Hematopoietic multipotent progenitor cell (in vitro differentiated cells): ENCODE measurements at places on chromosomes 1 and 21. TPM values are rescaled to one million over a fixed set of nuclear protein-coding genes. Genes with fewer than 3 reads are reported as not detected.

GRCh38 chr21:37385179-37385765, 18.7 kb downstream of the DYRK1A start:
- DNase-seq, result no peak

DNA sequence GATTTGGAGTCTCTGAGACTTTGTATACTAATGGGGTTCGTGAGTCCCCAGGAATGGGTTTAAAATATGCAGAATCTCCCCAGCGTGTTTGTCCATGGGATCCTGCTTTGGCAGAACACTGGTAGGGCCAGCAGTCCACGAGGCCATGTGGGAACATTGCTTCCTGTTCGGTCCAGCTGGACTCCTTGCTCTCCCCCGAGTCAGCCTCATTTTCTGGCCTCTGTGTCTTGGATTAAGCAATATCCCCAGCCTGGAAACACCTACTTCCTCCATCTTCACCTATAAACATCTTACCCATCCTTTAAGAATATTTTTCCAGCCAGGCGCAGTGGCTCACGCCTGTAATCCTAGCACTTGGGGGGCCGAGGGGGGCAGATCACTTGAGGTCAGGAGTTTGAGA, 142.4 kb downstream of the NAV1 start:
- no peak for DNase-seq

- DNase-seq, result no peak
Measured at GRCh38 chr1:199279872-199280645, 641.2 kb downstream of the PTPRC start.

GRCh38 chr1:185670187-185670627, 64.0 kb upstream of the HMCN1 start:
- DNase-seq, result no peak

DNA sequence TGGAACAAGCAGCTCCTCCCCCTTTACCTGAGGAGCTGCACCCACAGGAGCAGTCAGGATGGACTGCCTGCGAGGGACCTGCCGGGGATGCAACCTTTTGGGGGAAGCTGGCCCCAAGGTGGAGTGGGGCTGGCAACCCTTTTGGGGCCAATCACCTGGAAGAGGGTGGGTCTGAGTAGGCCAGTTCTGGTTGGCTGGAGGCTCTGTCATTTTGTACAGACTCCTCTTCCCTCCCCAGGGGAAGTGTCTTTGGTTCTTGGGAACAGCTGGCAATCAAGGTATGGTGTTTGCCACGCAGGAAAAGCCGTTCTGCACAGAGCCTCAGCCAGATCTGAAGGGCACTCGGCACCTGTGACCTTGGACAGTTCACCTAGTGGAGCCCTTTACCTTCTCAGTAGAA, 280 bp upstream of the A3GALT2 start:
- no peak for DNase-seq

GRCh38 chr21:16441789-16442188, 712.0 kb downstream of the USP25 start:
- no peak for DNase-seq

DNA sequence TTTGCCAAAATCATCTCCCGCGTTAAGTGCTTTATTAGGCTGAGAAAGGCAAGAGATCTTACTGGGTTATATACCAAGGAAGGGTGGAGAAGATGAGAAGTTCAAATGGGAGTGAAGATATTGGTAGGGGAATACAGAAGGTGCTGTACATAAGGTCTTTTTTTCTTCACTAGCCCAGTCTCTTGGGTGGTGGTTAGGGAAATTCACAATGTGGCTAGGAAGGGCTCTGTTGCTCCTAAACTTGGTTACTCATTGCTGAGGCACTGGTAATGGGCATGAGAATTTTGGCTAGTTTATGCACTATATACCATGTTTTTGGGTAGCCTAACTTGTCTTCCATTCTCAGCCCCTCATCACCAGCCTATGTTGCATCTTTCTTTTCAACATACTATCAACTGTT, 50.6 kb downstream of the LHX4 start:
- DNase-seq, result no peak

GRCh38 chr21:35511696-35512162, 462.6 kb upstream of the RUNX1 start:
- no peak for DNase-seq

DNA sequence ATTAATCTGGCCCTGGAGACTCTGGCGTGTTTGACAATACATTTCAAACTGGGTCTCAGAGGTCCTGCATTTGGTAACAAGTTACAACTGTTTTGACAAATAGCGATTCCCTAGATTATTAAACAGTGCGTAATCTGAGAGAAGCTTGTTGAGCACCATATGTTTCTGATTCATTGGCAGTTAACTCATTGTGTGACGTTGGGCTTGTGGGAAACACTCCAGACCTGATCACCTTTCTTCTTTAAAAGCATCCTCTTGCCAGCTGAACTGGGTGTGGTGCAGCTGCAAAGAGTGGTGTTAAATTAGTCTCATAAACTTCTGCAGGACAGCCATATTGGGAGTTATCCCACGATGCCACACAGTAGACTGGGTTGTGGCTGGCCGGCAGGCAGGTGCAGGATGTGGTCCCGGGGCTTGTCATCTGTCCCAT, 82.7 kb downstream of the CDC7 start:
- no peak for DNase-seq

GRCh38 chr1:14647777-14648176, 49.3 kb downstream of the KAZN start:
- DNase-seq, result no peak

DNA sequence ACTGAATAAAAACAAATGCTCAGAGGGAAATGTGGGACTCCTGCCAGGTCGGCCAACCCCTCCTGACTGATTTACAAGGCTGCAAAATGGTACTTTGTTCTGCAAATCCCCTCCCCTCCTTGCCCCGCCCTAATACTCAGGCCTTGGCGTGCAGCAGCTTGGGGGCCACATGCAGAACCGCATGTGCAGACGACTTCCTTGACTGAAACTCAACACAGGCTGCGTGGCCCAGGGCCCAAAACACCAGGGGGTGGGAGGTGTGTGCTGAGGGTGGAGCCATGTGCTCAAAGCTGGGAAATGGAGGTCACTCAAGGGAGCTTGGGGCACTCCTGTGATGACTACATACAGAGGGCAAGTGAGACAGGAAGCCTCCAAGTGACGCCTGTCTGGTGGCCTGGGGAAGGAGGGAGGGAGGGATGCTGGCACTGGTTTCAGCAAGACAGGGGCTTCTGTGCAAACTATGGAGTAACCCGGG, 87.2 kb downstream of the MRPL37 start:
- DNase-seq, result no peak

DNA sequence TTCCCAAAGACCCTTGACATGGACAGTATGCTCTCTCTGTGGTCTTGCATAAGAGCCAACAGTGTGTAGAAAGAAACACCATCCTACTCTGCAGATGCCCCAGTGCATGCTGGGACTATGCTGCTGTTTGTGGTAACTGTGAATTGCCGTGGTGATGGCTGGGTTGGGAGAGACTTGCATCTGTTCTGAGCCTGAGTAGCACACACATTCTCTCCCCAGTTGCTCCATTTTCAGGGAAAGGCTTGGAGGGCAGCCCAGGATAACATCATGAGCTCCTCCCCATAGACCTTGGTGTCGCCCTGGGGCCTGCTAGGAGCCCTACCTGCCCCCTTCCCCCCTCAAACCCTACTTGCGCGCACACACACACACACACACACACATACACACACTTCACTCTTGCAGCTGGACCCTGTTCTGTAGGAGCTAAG, 120.9 kb upstream of the IPO9 start:
- DNase-seq, result no peak

- no peak for DNase-seq
Measured at GRCh38 chr1:32062867-32063230, 9.9 kb upstream of the TMEM39B start.

DNA sequence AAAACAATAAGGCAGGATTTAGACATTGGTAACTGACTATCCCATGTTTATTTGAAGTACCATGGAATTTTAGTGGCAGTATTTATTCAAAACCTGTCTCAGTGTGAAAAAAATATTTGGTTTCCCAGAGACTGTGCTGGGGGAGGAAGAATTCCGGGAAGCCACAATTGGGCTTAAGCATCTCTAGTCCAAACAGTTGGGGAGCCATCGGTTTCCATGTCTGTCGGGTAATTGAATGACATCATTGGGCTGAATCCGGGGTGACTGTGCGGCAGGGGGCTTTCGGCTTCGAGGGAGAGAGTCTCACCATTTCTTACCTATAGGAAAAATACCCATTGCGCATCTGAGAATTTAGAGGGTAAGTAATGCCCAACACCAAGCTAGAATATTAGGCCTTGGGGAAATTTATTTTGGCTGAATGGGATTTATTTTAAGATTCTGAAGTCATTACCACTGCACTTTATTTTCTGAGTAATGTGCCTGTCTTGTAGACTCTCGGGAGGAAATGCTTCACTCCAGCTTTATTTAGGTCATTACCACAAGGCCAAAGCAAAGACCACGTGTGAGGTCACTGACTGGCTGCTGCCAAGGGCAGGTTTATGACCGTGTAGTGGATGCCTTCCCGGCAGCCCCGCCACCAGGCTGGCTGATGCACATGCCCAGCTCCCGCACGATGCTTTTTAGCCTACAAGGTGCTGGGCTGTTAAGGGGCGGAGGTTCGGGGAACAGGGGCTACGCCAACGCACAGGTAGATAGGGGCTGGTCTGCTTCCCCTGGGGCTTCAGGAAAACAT, 23.1 kb upstream of the UMODL1 start:
- no peak for DNase-seq

GRCh38 chr1:24501371-24502064, 1.1 kb upstream of the RCAN3 start:
- DNase-seq, result peak; percentile 34

DNA sequence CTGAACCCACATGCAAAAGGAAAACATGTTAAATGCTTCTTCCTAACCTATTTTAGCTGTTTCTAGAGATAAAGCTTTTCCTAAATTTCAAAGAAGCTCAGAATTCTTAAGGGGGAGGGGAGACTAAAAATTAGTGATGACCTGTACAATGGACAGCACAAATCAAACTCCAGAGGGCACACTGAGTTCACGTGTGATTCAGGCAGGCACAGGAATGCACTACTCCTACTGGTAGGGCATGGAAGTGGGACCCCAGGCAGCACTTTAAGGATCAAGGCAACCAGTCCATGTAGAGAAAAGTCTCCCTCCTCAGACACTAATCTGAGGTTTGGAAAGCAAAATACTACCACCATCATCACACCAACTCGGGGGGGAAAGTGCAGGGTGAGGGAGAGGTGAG, 31.3 kb upstream of the CLCA4 start:
- no peak for DNase-seq

DNA sequence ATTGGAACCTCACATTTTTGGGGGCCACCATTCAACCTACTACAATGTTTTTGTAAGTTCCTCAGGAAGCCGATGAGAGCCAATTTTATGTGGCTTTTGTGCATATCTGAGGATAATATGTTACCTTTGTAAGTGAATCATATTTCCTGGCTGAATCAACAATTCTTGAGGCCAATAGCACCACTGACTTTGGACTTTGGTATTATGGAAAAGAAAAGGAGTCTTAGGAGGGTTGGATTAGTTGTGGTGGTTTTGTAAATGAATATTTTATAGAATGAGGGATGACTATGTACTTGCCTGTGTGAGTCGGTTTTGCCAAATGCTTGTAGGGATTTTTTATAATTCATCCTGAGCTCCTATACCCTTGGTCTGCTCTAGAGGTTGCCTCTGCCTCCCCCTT, 181.5 kb upstream of the HMGB4 start:
- no peak for DNase-seq

DNA sequence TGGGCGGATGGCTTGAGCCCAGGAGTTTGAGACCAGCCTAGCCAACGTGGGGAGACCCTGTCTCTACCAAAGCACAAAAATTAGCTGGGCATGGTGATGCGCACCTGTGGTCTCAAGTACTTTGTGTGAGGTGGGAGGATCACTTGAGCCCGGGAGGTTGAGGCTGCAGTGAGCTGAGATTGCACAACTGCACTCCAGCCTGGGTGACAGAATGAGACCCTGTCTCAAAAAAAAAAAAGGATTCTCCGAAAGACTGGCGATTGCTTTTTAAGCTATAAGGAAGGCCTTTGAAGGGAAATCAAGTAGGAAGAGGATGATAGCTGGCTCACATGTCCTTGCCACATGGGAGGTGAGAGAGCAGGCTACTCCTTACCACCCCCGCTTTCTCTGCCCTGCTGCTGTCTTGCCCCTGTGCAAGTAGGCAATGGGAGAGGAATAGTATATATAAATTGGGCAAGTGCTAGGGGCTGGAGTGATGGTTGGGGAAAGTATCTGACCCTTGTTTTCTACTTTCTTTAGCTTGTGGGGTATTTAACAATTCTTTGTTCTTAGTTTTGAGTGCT, 3.8 kb upstream of the LAMTOR5 start:
- no peak for DNase-seq

- no peak for DNase-seq
Measured at GRCh38 chr1:202553560-202554038, 156.7 kb downstream of the SYT2 start.

GRCh38 chr1:21721295-21721985, 52.3 kb upstream of the RAP1GAP start:
- DNase-seq, result peak; percentile 29

DNA sequence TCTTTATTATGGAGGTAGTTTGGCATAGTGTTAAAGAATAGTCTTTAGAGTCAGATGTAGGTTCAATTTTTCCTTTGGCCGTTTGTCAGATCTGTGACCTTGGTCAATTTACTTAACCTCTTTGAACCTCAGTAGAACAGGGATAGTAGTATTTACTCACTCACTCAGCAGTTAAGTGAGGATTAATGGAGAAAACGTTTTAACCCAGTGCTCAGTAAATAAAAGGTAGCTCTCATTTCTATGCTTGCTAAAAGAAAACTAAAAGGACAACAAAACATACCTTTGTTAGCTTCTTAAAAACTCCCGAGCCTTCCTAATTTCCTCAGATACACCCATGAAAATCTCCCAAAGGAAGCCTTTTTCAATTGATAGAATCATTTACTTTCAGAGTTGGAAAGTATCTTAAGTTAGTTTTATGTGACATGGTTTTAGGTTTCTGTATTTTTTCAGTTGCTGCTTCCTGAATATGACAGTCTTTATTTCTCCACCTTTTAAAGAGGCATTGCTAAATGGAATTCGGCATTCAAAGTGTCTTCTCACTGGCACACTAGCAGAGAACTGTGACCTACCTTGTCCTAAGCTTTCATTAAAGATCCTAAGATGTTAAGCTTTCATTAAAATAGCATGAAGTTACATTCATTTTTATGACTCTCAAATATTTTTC, 7.8 kb downstream of the ABCD3 start:
- no peak for DNase-seq

- DNase-seq, result peak; percentile 43
Measured at GRCh38 chr1:26959722-26960624, at the start of gene KDF1. TSS of gene KDF1 (minus strand) at chr1:26960468. CDS start at chr1:26952380, 8,088 bp downstream.

The PADI3 gene
- 6.2 TPM for total RNA-seq

The PLA2G2D gene
- under 0.01 TPM for total RNA-seq

The PPP2R5A gene
- total RNA-seq, result 21.8 TPM

The ARHGEF10L gene
- total RNA-seq, result 0.27 TPM

The CLCC1 gene
- 13.7 TPM for total RNA-seq

The IFI44 gene
- total RNA-seq, result 24.5 TPM

The CAPN8 gene
- not detected for total RNA-seq

The GBP2 gene
- 88.9 TPM for total RNA-seq

The ADAM30 gene
- not detected for total RNA-seq

The C1orf21 gene
- total RNA-seq, result 7.0 TPM
